Epithelial cell of proximal tubule (primary cell): ENCODE measurements at places on chromosomes 2 and 18.

GRCh38 chr2:174729797-174730697 is 34.2 kb downstream of the CHRNA1 start:
- no peak for DNase-seq

DNA sequence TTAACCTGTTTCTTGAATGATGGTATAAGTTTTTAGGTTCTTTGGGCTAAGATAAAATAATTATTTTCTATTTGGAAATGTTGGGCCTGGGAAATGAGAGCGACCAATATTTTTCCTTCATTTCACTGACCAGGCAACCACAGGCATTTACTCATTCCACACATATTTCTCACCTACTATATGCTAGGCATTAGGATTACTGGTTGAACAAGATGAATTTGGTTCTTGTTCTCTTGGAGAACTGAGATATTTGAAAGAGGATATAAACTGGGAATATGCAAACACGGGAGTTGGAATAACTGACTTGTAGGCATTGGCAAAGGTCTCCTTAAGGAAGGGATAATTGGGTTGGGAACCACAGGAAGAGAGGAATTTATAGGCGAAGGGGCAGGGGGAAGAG is 3.9 kb upstream of the MYL1 start:
- DNase-seq: no peak

GRCh38 chr2:238955648-238956531 is 108.0 kb downstream of the TWIST2 start:
- DNase-seq: no peak

DNA sequence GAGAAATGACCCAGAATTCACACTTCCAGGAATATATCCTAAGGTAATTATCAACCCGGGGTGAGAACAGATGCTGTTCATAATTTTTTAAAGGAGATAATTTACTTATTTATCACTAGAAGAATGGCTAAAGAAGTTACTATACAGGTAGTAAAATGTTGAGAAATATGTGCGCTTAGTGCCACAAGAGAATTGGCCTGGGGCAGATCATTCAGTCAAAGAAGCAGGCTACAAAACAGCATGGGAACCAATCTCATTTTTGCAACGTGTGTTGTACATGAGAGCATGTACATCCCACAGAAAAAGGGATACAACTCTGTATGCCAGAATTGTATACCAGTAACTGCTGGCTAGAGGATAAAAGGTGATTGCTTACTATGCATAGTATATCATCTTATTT is 75.2 kb downstream of the VIT start:
- DNase-seq: no peak

- DNase-seq: no peak
Observed at GRCh38 chr2:172976116-172976515, 99.5 kb upstream of the MAP3K20 start.

GRCh38 chr2:88059979-88060906 is 4.7 kb upstream of the KRCC1 start:
- no peak for DNase-seq

- DNase-seq: no peak
Observed at GRCh38 chr18:77022556-77022955, 110.0 kb downstream of the MBP start.

GRCh38 chr18:51030537-51031258 is 685 bp downstream of the SMAD4 start:
- no peak for DNase-seq

- no peak for DNase-seq
Observed at GRCh38 chr2:98634406-98635092, 26.2 kb downstream of the UNC50 start.

- DNase-seq: no peak
Observed at GRCh38 chr2:88048541-88048940, 7.0 kb downstream of the KRCC1 start.

DNA sequence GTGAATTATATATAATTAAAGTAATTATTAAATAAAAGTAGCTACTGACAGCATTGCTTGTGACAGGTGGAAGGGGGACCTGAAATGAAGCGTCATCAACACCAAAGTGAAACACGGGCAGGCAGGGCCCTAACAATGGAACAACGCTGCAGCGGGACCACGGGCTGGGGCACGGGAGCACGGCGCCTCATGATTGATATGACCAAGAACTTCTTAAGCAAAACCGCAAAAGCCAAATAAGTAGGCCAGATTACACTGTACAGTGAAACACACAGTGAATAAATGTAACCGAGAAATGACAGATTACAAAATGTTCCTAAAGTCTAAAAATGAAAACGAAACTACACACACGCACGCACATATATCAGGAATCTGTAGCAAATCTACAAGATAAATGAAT is 81.4 kb downstream of the SNTG2 start:
- no peak for DNase-seq

DNA sequence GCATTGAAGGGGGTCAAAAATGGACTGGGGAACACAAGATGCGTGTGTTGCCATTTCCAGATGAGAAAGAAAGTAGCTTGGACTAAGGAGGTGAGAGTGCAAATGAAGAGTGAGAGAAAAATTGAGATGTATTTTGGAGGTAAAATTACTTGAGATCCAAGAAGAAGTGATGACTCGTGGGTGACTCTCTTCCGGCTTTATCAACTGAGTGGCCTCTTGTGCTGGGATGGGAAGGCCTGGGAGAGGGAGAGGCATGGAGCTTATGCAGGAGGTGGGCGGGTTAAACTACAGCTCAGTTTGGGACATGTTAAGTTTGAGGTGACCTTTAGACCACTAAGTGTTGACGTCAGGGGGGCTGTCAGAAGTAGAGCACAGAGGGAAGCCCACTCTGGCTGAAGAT is 34.9 kb downstream of the SULT1C2 start:
- no peak for DNase-seq
